ENCODE measurements at places on chromosomes 4 and X.

DNA sequence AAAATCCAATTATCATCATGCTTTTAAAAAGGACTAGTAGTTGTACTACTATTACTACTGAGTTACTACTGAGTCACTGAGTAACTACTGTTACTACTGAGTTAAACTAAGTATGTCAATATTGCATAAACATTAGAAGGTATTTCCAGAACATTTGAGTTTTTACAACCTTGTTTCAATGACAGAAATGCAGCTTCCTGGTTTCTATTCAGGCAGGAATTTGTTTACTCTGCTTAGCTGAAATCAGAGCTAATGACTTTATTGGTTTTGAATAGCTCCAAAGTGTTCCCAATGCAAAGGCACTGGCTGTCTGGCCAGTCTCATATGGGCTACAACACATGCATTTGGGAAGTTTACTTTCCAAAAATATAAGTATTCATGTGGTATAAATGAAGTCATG is 12.0 kb downstream of the RPS6KA6 start:
- no peak for DNase-seq

DNA sequence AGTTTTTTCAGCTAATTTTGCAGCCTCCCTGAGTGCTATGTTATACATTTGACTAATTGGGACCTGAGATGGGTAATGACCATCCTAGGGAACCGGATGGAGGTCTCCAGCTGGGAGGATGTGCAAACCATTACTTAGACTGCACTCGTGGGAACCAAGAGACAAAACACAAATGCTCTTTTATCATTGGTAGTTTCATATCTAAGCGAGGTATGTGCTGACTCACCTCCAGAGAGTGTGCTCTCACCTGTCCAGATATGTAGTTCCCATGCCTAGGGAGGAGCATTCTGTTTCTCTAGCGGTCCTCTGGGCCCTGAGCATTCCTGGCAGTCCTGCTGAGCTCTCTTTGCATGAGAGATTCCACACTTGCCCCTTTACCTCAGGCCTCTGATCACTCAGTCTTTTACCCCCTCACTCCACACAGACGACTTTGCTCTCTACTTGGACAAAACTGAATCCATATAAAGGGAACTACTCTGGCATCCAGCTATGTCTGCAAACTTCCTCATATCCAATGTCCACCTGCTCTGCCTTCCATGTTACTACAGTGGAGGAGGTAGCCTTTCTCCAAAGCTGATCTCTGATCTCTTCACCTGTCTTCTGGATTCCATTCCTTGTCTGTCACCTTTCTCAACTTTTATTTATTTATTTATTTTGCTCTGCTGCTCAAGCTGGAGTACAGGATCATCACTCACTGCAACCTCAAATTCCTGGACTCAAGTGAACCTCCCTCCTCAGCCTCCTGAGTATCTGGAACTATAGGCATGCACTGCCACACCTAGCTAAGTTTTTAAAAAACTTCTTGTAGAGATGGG is 88.4 kb downstream of the LRP2BP start:
- DNase-seq: no peak

GRCh38 chrX:125205133-125205917 is 114.3 kb upstream of the TEX13C start:
- peak; percentile 61 for DNase-seq

DNA sequence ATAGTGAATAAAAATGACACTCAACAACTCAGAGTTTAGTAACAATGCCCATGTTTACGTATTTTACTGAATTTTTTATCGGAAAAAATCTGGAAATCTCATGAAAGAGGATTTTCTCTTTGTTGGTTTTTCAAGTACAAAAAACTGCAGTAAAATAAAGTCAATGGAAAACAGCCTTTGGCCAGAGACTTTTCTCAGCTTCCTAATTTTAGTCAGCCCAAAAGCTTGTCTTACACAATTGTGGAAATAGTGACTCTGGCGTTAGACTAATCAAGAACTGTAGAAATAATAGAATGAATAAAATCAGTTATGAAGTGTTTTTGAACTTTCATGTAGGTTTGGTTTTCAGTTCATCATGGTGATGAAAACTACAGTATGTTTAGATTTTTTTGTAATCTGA is 234.7 kb downstream of the DKK2 start:
- no peak for DNase-seq

GRCh38 chr4:108917255-108917654 is 154.4 kb upstream of the ETNPPL start:
- no peak for DNase-seq

GRCh38 chrX:72122621-72123337 is 8.9 kb downstream of the RTL5 start:
- no peak for DNase-seq

DNA sequence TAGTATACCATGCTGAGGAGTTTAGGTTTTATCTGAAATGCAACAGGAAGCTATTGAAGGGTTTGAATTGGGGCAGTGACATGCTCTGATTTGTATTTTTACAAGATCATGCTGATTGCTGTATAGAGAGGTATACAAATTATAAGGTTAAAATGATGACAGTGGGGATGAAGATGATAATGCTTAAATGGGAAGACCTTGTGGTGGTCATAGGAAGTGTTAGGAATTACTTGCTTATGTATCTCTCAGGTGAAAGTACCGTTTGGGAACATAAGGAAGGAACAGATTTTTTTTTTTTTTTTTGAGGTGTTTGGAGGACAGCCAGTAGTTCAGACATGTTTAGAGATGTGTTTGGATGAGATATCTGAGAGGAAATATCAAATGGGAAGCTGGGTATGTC is 5.0 kb downstream of the BMP2K start:
- DNase-seq: no peak

DNA sequence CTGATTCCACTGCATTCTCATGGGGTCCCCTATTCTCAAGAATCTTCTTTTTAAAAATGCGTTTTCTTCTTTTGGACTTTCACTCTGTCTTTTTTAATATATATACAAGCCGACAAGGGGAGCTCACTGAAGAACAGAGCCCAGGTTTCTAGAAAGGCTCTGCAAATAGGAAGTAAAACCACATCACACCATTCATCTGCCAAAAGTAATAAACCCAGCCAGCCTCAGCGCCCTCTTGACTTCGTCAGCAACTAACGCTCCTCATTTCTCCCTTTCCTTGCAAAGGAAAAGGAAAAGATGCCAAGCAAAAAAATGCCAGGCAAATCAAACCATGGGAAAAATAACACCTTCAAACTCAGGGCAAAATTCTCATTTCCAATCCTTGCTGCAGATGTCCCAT is 136.4 kb downstream of the HHIP start:
- no peak for DNase-seq

DNA sequence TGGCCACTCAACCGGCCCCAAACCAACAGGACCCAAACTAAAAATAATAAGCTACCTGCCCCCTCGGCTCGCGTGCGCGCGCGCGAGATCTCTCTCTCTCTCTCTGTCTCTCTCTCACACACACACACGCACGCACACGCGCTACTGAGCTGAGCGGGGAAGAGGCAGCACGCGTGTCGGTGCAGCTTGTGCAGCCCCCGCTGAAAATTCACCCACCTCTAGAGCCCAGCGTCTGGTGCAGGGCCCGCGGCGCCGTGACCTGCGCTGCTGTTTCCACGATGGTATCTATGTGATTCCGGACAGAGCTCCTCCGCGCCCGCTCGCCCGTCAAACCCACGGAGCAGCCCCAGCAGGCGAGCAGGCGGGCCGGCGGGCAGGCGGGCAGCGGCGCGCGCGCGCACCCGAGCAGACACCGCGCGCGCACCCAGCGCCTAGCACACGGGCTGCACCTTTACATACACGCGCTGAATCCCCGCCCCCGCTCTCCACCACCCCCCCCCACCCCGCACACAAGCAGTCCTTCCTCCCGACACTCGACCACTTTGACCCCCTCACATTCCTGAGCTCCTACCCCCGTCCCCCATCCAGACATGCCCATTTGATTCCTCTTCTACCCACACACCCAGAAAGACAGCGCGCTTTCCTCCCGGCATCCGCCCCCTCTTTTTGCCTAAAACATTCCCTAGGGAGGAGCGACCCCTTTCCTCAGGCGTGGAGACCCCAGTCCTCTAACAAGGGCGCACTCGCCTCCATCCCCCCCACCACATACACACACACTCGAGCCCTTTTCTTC is 1.0 kb downstream of the SLITRK4 start:
- DNase-seq: peak; percentile 36

GRCh38 chrX:41095908-41096307 is 10.7 kb downstream of the USP9X start:
- DNase-seq: no peak

DNA sequence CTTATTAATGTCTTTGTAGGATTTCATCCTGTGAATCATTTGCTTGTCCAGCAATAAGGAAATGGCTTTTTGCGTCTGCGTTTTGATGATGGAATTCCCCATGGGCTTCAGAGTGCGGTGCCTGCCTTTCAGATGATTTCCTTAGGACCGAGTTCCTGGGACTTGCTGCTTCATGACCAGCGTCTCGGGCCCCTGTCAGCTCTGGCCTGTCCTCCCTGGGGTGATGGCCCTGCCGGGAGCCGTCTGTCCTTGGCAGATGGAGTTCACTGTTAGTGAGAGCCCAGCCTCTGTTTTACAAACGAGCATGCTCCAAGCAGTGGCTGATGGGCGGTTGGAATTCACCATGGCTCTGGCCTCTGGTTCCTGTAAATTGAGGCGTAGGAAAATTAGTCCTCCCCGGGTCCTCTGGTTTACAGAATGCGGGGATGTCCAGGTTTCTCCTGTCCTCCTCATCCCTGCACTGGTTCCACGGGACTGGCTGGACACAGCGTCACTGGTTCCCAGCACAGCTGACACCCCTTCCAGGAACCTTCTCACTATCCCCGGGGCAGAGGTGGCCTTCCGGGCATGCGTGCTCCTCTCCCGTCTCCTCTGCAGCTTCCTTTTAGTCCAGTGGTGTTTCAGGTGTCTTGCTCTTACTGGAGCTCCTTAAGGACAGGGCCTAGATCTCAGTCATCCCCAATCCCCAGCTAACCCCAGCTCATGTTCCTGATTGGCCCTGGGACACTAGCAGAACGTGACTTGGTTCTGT is 34.9 kb downstream of the TBC1D14 start:
- no peak for DNase-seq

DNA sequence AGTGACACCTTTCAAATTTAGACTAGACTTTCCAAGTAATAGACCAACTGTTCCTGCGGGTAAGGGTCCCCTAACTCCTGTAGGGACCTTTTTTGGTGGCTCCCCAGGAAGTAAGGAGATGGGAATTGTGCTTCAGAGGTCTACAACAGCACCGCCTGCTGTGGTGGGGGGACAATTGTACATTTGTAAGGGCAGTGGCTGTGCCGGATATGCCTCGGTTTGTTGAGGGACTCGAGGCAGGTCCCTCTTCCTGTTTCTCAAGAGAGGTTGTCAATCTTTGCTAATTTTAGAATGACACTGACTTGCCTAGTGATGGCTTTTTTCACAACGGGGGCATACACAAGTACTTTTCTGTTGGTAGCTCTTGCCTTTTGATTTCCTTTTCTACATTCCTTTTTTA is 15.5 kb upstream of the HSD17B11 start:
- no peak for DNase-seq

- no peak for DNase-seq
Observed at GRCh38 chr4:173367285-173367684, 3.5 kb upstream of the SAP30 start.

DNA sequence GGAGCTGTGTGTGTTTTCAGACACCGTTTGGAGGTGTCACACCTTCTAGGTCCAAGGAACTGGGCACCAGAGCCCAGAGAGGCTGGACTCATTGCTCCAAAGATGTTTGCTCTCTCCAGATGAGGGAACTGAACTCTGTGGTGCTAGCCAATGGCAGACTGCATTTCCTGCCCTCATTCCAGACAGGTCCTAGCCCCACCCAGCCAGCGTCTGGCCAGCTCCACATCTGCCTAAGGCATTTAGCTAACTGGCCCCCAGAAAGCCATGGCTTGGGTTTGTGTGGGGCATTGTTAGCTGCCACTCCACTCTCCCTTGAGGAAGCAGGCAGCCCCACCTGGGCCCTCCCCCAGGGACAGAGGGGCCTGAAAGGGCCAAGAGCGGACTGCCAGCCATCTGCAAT is 11.4 kb downstream of the FGD1 start:
- DNase-seq: peak; percentile 47

GRCh38 chr4:144202081-144202480 is 61.6 kb upstream of the GYPA start:
- no peak for DNase-seq

GRCh38 chr4:112431158-112431557 is 84.8 kb downstream of the NEUROG2 start:
- no peak for DNase-seq

- no peak for DNase-seq
Observed at GRCh38 chr4:74087481-74087880, 11.5 kb downstream of the CXCL2 start.

GRCh38 chrX:17590892-17591740 is 146.2 kb upstream of the SCML1 start:
- DNase-seq: peak; percentile 54

DNA sequence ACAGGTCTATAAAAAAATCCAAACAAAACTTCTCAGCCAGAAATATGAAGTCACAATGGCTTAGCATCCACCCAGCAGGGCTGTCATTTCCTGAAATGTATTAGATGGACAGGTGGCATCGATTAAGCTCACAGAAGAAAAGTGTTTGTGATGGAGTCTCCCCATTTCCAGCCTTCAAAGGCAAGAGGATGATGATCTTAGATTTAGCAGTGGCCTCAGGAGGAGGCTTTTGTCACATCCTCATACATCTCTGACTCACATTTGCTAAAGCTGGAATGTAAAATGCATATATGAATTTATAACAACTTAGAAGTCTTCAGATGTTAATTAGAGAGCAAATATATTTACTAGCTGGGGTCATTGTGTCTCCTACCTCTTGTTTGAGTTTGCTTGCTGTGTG is 441.9 kb downstream of the SPRY1 start:
- DNase-seq: no peak

DNA sequence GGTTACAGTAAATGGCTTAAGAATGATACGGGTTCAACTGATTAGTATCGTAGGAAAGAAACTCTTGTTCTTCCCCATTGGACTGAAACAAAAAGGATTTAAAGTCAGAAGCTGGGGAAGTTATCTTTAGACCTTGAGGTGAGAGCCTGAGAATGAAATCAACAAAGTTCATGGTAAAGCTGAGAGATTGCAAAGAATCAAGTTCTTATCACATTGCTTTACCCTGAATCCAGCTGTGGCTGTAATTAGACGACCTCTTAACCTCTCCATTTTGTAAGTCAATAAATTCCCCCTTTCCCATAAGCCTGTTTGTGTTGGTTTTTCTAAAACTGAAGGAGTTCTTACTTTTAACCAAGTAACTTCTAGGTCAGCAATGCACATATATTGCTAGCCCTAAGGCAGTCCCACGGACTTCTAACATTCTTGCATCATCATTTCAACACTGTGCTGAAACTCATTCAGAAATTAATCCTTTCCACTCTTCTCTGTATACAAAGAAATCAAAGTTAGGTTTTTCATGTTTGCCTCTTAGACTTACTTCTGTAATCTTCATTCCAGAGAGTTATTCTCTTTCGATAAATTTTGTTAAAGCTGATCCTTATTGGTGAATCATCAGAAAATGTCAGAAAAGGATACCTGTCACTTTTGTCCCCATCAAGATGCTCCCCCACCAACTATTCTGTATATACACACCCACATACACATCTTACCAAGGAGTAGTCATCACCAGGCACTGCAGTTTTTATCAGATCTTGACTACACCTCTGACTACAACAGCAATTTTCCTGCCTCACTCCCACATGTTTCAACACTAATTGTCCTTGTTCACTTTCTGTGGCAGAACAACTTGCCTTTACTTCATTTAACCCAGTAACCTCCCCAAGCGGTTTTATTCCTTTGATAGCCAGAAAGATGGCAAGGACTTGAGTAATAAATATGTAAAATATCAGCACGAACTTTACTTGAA is 77.9 kb upstream of the STK26 start:
- DNase-seq: no peak

GRCh38 chr4:183431614-183432013 is 12.8 kb upstream of the CDKN2AIP start:
- DNase-seq: no peak

Data from Right ventricle myocardium superior (tissue), 1 donor.